Thymus (tissue), 14 donors: ENCODE measurements at places on chromosomes 11 and 22.
A peak's percentile ranks its signal among the peaks of the same experiment; 100 is the strongest.

GRCh38 chr11:61855939-61856680 lies 28.0 kb downstream of the FADS2 start:
- no peak for DNase-seq

GRCh38 chr11:40417627-40418026 lies 1041.8 kb downstream of the LRRC4C start:
- no peak for DNase-seq

- DNase-seq = no peak
Measured at GRCh38 chr22:22750335-22751042, 106.1 kb downstream of the GGTLC2 start.

DNA sequence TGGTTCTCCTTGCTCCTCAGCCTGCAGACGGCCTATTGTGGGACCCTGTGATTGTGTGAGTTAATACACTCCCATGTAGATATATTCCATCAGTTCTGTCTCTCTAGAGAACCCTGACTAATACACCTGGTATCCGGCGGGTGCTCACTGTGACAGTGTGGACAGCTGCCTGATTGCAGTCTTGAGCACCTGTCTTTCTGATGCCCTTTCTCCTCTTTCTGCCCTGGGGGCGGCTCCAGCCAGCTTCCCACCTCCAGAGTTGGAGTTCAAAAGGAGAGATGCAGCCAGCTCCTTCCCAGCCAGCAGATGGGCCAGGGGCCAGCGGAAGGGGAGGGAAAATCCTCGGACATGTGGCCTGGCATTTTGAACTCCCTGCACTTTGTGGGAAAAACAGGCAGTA lies 15.0 kb downstream of the SMIM38 start:
- DNase-seq = no peak

- no peak for DNase-seq
Measured at GRCh38 chr22:35769974-35770373, 52.3 kb downstream of the APOL5 start.

DNA sequence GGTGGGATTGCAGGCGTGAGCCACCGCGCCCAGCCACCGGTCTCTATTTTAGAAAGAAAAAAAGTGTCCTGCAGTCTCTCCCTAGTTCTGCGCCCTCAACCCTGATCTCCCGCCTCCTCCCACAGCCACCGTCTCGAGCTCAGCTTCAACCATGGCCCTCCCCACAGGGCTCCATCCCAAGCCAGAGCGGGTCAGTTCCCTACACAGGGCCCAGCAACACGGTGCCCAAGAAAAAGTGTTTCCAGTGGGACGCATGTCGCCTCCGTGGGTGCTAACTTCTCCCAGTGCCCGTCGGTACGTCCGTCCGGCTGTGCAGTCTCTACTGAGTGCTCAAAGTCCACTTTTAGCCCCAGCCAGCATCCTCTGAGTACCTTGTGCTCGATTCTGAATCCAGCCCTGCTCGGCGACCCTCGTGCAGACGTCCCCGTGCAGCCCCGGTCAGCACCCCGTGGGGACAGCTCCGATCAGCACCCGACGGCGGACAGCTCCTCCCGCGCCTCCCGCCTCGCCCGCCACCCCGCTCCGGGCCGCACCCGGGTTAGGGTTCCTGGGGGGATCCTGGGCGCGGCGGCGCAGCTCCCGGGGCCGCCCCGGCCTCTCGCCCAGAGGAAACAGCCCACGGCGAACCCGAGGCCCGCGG lies 657 bp upstream of the MAPK8IP2 start:
- DNase-seq = peak; percentile 18

- DNase-seq = no peak
Measured at GRCh38 chr11:23280088-23280487, 419.8 kb upstream of the CCDC179 start.

DNA sequence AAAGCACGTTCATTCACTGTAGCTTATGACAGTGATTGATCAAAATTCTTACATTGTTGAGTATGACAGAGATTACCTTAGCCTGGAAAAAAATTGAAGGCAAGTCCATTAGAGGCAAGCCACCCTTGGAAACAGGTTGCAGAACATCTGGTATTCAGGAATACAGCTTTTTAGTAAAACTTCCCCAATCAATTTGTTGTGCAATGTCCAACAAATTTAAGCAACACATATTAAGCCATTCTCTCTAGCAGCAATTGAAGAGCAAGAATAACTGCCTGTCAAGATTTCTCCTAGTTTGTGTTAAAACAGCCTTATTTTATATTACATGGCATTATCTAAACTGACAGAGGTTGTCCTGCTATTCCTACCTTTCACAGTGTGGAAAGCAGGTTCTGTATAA lies 37.0 kb downstream of the BCL2L13 start:
- no peak for DNase-seq

GRCh38 chr11:1466784-1467183 lies 19.8 kb downstream of the MOB2 start:
- no peak for DNase-seq

GRCh38 chr11:57340039-57340615 lies 2.0 kb downstream of the P2RX3 start:
- no peak for DNase-seq

DNA sequence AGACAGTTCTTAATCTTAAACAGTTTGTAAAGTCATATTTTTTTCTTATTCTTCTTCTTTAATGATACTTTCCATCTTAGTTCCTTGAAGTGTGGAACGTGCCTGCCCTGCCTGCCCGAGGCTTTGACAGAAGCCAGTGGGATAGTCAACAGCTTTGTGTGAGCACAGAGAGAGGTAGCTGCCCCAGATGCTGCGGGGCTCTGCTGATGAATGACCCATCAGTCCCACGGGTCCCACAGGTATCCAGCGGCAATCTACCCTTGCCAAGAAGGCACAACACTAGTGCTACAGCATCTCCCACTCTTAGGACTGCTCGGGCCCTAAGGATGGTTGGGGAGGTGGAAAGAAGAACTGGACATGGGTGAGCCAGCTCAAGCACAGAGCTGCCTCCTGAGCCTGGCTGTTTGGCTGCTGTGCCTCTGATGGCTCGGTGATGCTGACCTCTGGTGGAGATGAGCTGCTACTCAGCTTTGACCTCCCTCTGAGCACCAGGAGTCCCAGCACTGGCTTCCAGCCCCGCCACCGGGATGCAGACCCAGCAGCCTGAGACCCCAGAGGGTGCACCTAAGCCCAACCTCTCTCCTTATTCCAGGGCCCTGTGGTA lies 11.8 kb upstream of the APLNR start:
- DNase-seq = peak; percentile 16

- no peak for DNase-seq
Measured at GRCh38 chr11:119361056-119361787, 14.7 kb upstream of the MFRP start.

GRCh38 chr11:115657586-115657985 lies 153.4 kb upstream of the CADM1 start:
- no peak for DNase-seq

DNA sequence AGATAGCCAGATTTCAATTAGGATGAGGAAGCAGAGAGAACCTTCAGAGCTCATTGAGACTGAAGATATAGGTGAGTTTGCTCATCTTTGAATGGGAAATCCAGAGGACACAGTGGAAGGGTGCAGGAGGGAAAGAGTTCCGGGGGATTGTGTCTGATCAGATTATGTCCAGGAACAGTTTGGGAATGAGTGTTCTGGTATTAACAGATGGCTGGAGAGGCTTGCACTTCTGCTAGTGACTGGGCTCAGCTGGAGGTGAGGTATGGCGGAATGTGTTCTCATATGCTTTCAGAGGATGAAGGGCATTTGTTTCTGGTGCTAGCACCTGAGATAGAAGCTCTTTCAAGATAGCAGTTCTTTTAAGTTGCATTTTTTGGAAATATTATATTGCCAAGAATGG lies 27.6 kb downstream of the ALKBH3 start:
- no peak for DNase-seq

DNA sequence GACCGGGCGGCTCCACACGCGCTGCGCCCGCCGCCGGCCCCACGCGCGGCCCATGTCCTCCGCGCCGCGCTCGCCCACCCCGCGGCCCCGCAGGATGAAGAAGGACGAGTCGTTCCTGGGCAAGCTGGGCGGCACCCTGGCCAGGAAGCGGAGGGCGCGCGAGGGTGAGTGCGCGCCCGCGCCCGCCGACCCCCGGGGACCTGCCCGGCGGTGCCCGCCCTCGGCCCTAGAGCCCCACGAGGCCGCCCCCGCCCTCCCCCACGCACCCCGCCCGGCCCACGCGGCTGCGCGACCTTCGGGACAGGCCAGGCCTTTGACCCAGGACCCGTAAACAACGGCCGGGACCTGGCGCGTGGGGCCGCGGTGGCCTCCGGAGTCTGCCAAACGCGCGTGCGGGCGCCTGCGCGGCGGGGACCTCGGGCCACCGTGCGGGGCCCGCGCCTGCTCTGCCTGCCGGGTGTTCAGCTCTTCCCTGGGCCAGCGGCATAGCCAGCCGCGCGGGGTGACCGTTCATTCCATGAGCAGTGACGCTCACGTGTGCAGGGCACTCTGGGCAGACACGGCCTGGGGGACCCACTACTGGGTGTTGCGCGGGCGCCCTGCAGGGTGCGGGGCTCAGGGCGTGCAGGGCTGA lies at the start of gene PARVB:
Gene PARVB, plus strand, starts transcription at position 15 of the 634 bp plus-strand sequence. Its CDS starts 38 bp downstream, at position 53.
- no peak for DNase-seq

GRCh38 chr22:37273126-37273845 lies 9.0 kb upstream of the CYTH4 start:
- no peak for DNase-seq

DNA sequence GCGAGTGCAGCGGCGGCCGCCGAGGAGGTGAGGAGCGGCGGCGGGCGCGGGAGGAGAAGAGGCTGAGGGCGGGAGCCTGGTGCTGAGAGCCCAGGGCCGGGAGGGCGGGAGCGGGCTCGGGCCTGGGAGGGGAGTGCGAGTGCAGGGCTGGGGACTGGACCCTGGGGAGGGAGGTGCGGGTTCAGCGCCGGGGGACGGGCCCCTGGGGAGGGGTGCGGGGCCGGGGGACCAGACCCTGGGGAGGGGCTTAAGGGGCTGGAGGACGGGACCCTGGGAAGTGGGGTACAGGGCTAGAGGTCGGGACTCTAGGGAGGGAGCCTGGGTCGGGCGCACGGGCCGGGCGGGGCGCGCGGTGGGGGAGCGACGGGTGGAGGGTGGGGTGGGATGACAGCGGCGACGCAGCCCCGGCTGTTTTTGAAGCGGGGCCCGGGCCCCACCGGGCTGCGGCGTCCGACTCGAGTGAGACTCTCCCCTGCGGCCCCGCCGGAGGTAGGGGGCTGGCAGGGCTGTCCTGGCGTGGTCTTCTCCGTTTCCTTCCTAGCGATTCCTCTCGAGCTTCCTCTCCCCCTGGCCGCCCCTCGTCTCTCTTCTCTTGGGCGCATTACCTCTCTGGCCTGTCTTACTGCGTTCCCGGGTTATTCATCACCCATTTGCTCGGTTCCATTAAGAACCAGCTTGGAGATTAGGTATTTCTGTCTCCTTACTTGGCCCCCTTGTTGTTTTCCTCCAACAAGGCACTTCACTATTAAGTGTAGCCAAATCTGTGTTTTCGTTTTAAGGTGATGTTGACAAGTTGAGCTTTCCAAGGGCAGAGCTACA lies 754 bp downstream of the NUP50 start:
- DNase-seq = no peak

DNA sequence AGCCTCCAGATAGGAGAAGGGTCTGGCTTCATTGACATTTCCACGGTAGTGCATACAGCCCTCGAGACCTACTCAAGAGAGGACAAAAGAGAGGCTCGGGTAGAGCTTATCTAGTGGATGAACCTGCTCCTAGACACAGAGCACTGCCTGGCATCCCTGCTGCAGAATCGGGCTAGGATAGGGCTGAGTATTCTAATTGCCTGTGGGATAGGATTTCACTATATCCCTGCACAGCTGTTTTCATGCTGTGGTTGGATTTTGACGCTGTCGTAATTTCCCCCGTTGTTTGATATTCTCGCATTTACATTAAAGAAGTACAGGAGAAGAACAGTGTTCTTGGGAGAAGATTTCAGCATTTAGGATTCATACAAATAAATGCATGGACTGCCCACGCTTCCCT lies 107.8 kb downstream of the KIRREL3 start:
- DNase-seq = no peak

GRCh38 chr22:37283393-37283937 lies 1.2 kb downstream of the CYTH4 start:
- no peak for DNase-seq

DNA sequence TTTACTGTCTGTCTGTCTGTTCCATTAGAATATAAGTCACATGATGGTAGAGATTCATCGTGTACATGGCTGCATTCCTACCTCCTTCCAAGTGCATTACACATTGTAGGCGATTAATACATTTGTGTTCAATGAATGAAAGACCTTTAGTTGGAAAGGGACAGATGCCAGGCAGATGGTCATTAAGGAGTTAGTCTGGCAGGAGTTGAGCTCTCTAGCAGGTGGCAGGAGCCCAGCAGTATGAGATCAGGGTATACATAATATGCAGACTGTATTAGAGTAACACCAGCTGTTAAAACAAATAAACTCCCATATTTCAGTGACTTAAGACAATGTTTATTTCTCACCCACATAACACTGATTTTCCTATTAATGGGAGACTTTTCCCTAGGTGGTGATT lies 147.7 kb upstream of the LARGE1 start:
- DNase-seq = no peak

DNA sequence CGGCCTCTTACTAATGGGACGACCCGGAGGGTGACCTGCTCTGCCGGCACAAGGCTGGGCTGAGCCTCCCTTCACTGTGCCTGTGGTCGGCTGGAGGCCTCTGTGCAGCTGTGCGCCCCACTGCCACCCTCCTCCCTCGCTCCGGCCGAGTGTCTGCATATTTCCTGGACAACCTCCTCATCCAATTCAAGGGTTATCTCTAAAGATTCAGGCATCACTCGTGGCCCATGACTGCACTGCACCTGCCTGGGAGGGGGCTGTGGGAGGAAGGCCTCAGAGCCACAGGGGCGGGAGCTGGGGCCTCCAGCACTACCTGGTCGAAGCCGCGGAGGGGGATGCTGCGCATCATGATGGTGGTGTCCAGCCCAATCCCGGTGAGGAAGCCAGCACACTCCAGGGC lies 43.1 kb upstream of the GNB1L start:
- DNase-seq = peak; percentile 53

- DNase-seq = no peak
Measured at GRCh38 chr11:2537896-2538724, 93.3 kb downstream of the KCNQ1 start.

GRCh38 chr11:84905411-84905810 lies 721.7 kb downstream of the DLG2 start:
- no peak for DNase-seq

GRCh38 chr11:1922481-1923081 lies 3.1 kb downstream of the TNNT3 start:
- DNase-seq = no peak

DNA sequence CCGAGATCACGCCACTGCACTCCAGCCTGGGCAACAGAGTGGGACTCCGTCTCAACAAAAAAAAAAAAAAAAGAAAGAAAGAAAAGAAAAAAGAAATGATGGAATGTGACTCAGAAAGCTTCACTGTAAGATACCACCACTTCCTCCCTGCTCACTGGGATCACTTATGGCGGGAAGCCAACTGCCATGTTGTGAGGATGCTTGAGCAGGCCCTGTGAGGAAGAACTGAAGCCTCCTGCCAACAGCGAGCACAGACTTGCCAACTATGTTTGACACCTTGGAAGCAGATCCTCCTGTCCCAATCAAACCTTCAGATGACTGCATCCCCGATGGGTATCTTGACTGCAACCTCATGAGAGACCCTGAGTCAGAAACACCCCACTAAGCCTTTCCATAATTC lies 8.3 kb downstream of the SEC14L6 start:
- DNase-seq = no peak
